ENCODE measurements at places on chromosomes 5 and 9.

DNA sequence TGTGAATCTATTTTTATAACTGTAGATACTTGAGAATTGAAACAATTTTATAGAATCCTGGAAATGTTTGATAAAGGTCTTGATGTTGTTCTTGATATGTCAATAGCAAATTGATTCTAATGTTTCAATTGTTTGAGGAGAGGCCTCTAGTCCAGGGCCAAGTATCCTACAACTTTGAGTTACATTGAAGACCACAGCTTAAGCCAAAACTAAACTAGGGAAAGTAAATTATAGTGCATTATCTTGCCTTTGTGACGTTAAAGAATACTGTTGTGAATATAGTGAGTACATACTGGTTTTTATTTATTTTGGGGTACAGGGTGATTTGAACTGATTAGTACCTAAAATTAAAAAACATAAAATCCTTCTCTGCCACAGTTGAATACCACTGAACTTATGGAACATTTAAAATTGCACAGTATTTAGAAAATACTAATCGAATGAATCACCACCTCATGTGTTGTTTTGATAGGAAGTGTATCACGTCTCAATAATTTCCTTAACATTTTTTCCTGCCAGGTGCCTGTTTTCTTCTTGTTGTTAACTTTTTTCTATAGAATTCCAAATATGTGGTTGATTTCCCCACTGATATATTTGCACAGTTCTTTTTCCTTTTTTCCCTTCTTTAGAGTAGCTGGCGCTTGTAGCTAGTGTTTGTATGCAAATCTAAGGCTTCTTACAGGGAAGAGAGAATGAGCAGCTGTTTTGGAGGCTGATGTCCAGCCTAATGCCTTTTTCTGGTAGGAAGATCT is 12.5 kb downstream of the ARHGEF28 start:
- peak; percentile 52 for DNase-seq
- H3K4me1 ChIP-seq: peaks cover 45% of the 10 kb centered on the region
- H3K4me3 ChIP-seq: peak overlapping the region; percentile 33
- no peaks in the 10 kb centered on the region for H3K27me3 ChIP-seq
- peak overlapping the region; percentile 87 for H3K27ac ChIP-seq
- no peaks in the 10 kb centered on the region for H3K36me3 ChIP-seq

- H3K27me3 ChIP-seq: peaks cover 14% of the 10 kb centered on the region
- no peak for DNase-seq
- no peak overlapping the region for H3K27ac ChIP-seq
Observed at GRCh38 chr5:131992370-131992769, 19.1 kb downstream of the ACSL6 start.

- H3K4me1 ChIP-seq: no peaks in the 10 kb centered on the region
- H3K36me3 ChIP-seq: peaks cover 17% of the 10 kb centered on the region
- H3K27me3 ChIP-seq: no peaks in the 10 kb centered on the region
- no peak for DNase-seq
- H3K4me3 ChIP-seq: no peak overlapping the region
- H3K27ac ChIP-seq: no peak overlapping the region
Observed at GRCh38 chr5:141234109-141234667, 11.0 kb upstream of the PCDHB15 start.

DNA sequence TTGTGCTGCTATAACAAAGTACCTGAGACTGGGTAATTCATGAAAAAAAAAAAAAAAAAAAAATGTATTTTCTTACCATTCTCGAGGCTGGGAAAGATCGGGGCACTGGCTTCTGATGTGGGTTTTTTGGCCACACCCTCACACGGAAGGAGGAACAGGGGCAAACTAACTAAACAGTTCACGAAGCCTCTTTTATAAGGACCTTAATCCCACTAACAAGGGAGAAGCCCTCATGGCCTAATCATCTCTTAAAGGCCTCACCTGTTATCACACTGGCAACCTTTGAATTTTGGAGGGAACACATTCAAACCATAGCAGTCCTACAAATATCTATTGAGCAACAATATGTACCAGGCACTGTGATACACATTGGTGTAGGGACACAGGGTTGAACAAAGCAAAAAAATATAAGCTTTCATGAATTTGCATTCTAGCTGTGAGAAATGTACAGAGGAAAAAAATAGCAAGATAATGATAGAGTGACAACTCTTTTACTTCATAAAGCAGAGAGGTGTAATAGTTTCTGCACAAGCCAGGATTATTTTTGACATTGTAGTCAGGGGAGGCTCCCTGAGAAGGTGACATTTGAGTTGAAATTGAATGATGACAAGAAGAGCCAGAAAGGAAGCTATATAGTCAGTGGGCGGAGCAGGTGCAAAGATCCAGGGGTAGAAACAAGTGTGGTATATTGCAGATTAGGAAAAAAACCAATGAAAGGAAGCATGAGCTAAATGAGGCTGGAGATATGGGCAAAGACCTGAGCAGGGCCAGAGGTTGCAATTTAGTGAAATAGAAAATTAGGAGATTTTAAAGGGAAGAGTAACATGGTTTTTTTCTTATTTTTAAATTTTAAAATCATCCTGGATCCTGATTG is 68.1 kb upstream of the GRAMD2B start:
- H3K27me3 ChIP-seq: no peaks in the 10 kb centered on the region
- no peak overlapping the region for H3K4me3 ChIP-seq
- H3K4me1 ChIP-seq: peaks cover 29% of the 10 kb centered on the region
- H3K36me3 ChIP-seq: no peaks in the 10 kb centered on the region
- H3K27ac ChIP-seq: peak overlapping the region; percentile 89

GRCh38 chr5:60207040-60207439 is 313.5 kb upstream of the PDE4D start:
- DNase-seq: no peak
- no peak overlapping the region for H3K4me3 ChIP-seq
- H3K27ac ChIP-seq: no peak overlapping the region
- no peaks in the 10 kb centered on the region for H3K36me3 ChIP-seq
- H3K27me3 ChIP-seq: peaks cover 62% of the 10 kb centered on the region

- H3K27me3 ChIP-seq: no peaks in the 10 kb centered on the region
- H3K27ac ChIP-seq: peak overlapping the region; percentile 52
- H3K36me3 ChIP-seq: peaks cover 6% of the 10 kb centered on the region
- H3K4me3 ChIP-seq: no peak overlapping the region
- H3K4me1 ChIP-seq: peaks cover 10% of the 10 kb centered on the region
- peak; percentile 75 for DNase-seq
Observed at GRCh38 chr9:103574056-103574455, 520.1 kb upstream of the SMC2 start.

- no peak overlapping the region for H3K27ac ChIP-seq
- no peak overlapping the region for H3K4me3 ChIP-seq
- H3K36me3 ChIP-seq: no peaks in the 10 kb centered on the region
- peaks cover 14% of the 10 kb centered on the region for H3K4me1 ChIP-seq
- peak; percentile 48 for DNase-seq
- no peaks in the 10 kb centered on the region for H3K27me3 ChIP-seq
Observed at GRCh38 chr9:34380511-34381315, 4.0 kb upstream of the MYORG start.

GRCh38 chr9:24071716-24072115 is 245.7 kb upstream of the ELAVL2 start:
- no peaks in the 10 kb centered on the region for H3K27me3 ChIP-seq
- peak; percentile 0 for DNase-seq
- no peaks in the 10 kb centered on the region for H3K36me3 ChIP-seq
- no peak overlapping the region for H3K4me3 ChIP-seq
- H3K27ac ChIP-seq: no peak overlapping the region

- no peaks in the 10 kb centered on the region for H3K36me3 ChIP-seq
- H3K4me3 ChIP-seq: no peak overlapping the region
- H3K27ac ChIP-seq: no peak overlapping the region
Observed at GRCh38 chr9:135997090-135998015, 36.2 kb upstream of the UBAC1 start.
